NCI-H1417 (cell line): ENCODE measurements at places on chromosomes 6 and 20.
A peak's percentile ranks its signal among the peaks of the same experiment; 100 is the strongest.

DNA sequence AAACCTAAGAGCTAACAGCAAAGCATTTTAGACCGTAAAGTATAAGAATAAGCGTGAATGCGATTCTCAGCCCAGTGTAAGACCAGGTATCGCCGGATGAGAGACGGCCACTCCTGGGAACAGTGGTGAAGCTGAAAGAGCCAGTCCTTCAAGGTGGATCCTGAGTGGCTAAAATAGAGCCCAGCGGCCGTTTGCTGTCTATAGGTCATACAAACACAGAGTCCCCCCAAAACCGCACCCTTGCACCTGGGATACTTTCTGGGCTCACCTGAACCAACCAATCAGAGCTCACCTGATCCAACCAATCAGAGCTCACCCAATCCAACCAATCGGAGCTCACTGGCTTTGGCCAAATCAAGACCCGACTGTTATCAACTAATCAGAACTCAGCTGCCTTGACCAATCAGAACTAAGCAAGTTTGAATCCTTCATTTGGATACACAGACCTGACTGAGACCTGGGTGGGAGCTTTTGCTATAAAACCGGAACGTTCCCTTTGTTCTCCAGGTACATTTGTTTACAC is 248.2 kb downstream of the DLL1 start:
- DNase-seq = no peak

- DNase-seq = peak; percentile 84
These were observed at the start of gene FAXC for GRCh38 chr6:99349171-99350141. Gene FAXC (minus strand): TSS chr6:99349674. CDS start chr6:99349372, 302 bp downstream.

- peak; percentile 80 for DNase-seq
These were observed 263.6 kb downstream of the CD83 start for GRCh38 chr6:14380901-14381828.

- no peak for DNase-seq
These were observed 416.6 kb upstream of the SULF2 start for GRCh38 chr20:48201885-48202284.

- DNase-seq = no peak
These were observed 58.2 kb downstream of the NFATC2 start for GRCh38 chr20:51484141-51484815.

DNA sequence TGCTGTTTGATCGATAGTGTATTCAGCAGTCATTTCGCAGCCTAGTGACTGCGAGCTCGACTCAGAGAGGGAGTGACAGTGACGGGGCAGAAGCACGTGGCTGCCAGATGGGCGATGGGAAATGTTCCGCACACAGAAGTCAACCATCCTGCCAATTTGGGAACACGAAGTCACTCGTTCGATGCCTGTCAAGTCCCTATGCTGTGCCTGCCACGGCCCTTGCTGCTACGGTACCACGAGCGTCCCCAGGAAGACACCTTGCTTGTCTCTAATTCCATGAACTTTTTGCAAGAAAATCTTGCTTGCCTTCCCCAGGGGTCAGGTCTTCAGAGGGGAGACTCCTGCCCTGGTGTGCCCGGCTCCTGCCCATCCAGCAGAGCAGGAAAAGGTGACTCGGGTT is 17.0 kb upstream of the STX16 start:
- DNase-seq = no peak

- no peak for DNase-seq
These were observed 10.2 kb downstream of the NQO2 start for GRCh38 chr6:3009930-3010329.

DNA sequence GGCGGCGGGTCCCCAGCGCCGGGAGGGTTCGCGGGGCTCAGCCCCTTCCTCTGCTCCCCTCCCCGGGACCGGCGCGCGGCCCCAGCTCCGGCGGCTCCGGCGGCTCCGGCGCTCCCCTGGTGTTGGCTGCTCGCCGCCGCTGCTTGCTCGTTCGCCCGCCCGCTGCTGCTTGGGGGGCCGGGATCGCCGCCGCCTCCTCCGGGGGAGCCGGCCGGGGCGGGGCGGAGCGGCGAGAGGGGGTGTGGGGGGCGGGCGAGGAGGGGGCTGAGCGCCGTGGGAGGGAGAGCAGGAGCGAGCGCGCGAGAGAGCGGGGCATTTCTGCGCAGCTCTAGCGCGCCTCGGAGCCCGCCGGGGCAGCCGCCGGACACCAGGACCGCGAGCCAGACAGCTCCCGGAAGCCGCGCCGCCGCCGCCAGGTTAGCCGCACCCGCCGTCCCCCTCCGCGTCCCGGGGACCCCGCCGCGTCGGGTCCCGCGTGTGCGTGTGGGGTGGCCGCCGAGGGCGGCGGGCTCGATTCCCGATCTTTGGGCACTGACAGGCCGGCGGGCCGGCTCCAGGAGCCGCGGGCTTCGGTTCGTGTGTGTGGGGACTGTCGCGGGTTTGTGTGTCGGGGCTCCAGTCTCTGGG is 62.0 kb upstream of the EPB41L1 start:
- DNase-seq = peak; percentile 82

- no peak for DNase-seq
These were observed 195.9 kb upstream of the SULF2 start for GRCh38 chr20:47981222-47981621.

GRCh38 chr20:17558154-17558940 is 11.5 kb upstream of the DSTN start:
- peak; percentile 41 for DNase-seq

DNA sequence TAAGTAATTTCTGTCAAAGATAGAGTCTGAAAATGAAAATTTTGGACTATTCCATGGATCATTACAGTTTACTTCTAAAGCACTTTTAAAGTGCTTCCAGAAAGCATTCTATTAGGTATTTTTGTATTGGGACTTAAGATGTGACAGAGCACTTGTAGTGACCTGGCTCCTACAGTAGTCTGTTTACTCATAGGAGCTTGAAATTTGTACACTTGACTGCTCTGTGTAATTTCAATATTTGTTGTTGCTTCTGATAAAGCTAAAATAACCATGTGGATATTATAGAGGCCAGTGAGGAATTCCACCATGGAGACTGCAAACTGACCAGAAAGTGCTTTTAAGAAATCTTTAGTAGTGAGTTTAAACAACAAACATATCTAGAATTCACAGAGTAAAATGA is 10.3 kb downstream of the NFYA start:
- DNase-seq = no peak

DNA sequence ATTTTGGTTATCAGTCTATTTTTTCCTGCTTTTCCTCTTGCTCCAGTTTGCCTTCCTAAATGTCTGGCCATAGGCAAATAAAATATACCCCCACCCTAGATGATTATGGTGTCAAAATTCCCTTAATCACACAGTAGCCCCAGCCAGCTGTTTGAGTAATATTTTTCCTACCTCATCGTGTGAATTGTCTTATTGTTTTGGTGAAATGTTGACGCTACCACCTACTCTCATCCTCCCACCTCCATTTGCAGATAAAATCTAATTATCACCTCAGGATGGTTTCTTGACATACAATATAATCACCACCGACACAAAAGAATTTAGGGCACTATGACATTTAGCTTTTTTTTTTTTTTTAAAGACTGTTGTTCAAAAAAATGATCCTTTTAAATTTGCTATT is 44.1 kb upstream of the FUCA2 start:
- no peak for DNase-seq

GRCh38 chr20:4444404-4444803 is 277.3 kb upstream of the PRND start:
- DNase-seq = no peak

- no peak for DNase-seq
These were observed 11.4 kb downstream of the NUP43 start for GRCh38 chr6:149734915-149735314.

- DNase-seq = no peak
These were observed 41.6 kb upstream of the RAB23 start for GRCh38 chr6:57263739-57264138.

DNA sequence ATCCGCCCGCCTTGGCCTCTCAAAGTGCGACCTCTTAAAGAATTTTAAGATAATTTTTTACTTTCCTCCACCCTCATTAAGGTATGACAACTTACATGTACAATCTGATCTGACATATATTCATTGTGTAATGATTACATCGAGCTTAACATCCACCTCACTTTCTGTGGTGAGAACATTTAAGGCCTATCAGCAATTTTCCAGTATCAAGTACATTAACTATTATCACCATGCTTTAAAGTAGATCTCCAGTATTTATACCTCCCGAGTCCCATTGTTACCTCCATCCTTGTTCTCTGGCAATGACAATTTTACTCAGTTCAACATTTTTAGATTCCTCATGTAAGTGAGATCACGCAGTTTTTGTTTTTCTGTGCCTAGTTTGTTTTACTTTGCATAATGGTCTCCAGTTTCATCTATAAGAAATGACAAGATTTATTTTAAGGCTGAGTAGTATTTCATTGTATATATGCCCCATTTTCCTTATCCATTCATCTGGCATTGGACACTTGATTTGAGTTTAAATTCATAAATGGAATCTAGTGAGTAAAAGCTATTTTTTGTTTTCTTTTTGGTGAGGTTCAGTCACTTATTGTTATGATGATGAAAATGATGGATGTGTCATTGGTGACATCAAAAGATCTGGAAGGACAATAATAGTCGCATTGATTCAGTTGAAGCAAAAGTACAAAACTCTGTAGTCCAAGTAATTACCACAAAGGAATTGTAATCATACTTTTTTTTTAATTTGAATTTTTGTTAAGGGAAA is 87.0 kb downstream of the OR2B2 start:
- no peak for DNase-seq

- DNase-seq = no peak
These were observed 376.4 kb downstream of the CDH4 start for GRCh38 chr20:61628480-61628879.

- DNase-seq = peak; percentile 33
These were observed 82.2 kb upstream of the NAA20 start for GRCh38 chr20:19934792-19935491.

DNA sequence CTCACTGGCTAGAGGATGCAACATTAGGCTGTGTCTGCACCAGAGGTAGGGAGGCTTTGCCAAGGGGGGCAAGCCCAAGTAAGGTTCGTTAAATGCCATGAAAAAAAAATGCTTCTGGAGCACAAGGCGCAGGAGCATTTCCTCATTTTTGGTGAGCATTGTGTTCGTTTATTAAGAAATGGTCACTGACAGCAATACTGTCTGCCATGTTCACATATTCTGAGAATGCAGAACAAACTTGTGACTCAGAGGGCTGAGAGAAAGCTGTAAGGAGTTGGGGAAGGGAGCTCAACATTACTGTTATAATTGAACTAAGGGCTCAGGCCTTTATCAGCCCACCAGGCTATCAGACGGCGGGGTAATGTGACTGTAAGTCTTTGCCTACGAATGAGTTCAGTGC is 465.4 kb upstream of the BTBD3 start:
- no peak for DNase-seq

GRCh38 chr20:49641683-49642656 is 71.7 kb downstream of the B4GALT5 start:
- peak; percentile 89 for DNase-seq

- DNase-seq = no peak
These were observed 16.7 kb upstream of the MAK start for GRCh38 chr6:10854922-10855632.

GRCh38 chr6:13767121-13767808 is 47.1 kb downstream of the MCUR1 start:
- DNase-seq = no peak

DNA sequence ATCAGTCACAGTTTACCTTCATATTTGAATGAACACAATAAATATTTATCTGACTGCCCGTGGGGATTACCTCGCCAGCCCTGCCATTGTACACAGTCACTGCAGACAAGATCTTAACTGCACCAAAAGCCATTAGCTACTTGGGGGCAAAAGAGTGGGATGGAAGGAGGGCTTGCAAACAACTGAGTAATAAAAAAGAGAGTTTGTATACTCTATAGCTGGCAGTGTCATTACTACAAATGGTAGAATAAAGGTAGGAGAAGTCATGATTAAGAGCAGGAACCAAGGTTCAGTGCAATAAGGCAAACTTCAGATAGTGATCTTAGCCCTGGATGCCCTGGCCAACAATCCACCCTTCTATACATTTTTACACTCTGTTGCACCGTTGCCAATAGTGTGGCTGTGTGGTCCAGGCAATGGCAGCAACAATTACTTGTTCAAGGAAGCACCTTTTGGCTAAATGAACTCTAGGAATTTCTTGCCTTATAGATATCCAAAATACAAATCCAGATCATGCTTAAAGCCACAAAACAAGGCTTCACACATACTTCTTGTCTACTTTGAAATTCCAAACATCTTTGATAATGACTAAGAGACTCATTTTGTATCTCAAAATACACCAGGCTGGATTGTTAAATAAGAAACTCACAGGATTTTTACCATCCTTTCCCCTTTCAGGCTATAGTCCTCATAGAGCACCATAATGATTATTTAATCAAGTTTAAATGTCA is 955.4 kb upstream of the ADGRB3 start:
- no peak for DNase-seq

DNA sequence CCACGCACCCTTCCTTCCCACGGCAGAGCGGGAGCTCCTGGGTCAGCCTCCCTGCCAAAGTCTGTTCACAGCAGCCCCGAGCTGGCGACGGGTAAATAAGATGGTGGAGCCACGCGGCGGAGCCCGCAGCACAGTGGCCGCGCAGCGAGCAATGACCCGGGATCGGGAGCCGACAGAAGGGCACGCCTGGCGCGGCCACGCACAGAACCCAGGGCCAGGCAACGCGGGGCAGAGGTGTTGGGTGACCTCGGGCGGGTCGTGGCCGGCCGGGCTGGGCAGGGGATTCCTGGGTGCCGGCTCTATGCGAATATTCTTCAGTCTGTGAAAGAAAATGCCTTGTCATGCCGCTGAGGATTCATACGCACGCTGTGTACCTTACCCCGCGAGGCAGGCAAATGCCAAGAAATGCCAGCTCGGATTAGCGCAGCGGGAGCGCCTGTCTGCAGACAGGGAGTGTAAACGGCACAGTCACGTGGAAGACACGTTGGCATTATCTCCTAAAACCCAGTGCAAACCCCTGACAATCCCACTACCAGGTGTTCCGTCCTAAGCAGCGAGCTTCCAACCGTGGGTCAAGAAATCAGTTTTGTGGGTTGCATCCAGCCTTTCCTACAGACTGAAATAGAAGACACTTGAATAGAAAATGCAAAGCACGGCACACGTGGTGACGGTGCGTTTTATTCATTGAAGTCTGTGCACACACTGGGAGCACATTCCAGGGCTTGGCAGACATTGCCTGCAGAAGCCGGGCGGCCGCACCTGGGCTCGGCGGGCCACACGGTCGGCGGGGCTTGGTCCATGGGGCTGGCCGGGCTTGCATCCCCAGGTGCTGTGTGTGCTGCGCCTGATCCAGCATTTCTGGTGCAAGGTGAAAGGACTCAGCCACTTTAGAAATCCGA is 18.3 kb downstream of the CHRNA4 start:
- no peak for DNase-seq

DNA sequence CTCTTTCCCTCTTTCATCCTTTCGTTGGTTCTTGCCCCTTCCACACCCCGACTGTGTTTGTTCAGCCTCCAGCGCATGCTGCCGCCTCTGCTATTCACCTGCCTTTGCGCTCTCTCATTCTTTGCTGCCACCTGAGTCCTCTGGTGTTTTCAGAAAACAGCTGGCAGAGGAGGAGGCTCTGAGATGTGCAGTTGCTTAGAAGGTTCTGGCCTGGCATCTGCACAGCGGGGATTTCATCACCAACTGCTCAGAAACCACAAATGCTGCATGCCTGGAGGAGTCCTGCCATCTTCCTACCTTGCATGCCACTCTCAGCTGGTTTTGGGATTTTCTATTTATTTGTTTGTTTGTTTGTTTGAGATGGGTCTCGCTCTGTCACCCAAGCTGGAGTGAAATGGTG is 39.2 kb upstream of the CLDN20 start:
- peak; percentile 53 for DNase-seq
